ENCODE measurements at places on chromosomes 7 and 10.

DNA sequence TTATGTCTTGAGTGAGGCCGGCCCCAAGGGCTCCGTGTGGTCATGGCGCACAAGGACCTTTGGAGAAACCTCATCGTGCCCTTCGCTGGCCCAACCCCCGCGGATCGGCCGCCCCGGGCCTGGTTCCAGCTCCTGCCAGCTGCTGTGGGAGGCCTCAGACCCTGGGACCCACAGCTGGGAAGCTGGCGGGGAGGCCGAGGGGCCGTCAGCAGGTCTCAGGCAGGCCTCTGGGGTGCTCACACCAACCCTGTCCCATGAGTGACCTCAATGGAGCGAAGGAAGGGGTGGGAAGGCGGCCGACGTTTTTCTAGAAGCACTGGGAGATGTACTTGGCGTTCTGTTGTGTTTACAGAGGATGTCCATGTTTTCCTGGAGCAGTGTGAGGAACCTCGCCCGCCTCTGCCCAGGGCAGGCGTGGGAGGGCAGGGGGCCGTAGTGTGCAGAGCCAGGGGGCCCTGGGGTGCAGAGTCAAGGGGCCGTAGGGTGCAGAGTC lies 18.6 kb upstream of the ADGRA1 start:
- no peak for DNase-seq

- no peak for DNase-seq
These were observed 16.8 kb downstream of the UBE2D4 start for GRCh38 chr7:43942997-43943396.

DNA sequence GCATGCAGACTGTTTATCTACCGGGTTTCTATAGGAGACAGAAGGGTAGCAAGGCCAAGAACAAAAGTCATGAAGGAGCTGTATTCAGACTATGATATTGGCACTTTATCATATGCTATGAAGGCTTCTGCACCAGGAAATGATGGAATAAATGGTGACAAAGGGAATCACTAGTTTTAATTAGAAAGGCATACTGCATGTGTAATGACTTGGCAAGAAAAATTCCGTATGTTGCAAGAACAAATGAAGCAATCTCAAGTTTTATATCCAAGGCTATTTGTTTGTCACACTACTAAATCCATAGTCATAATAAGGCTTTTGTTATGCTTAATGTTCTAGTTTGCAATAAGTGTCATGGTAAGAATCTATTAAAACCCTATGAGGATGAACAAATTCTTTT lies 230.9 kb downstream of the ZEB1 start:
- DNase-seq, result no peak

DNA sequence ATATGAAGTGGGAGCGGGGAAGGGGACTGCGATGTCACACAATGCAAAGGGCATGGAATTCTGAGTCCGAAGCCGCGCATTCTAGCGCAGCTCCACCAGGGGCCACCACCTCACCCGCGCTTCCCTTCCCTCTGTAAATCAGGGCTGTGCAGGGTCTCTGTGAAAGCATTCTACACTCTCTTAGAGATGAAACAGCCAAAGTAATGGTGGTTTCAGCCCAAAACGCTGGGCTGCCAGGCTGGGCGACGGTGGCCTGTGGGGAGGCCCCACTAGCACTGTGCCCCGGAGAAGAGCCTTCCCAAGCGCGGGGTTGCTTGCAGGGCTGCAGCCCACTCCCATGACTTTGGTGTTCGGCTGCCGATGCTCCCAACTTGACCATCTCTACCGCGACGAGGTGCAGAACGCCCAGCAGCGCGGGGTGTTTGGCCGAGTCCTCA lies 11.4 kb downstream of the ATG9B start:
- DNase-seq, result no peak

GRCh38 chr7:156440456-156440855 lies 200.1 kb upstream of the RNF32 start:
- no peak for DNase-seq

- DNase-seq, result no peak
These were observed 1064.9 kb downstream of the NXPH1 start for GRCh38 chr7:9498303-9498702.

- no peak for DNase-seq
These were observed 38.2 kb downstream of the CDH23 start for GRCh38 chr10:71434760-71435394.

DNA sequence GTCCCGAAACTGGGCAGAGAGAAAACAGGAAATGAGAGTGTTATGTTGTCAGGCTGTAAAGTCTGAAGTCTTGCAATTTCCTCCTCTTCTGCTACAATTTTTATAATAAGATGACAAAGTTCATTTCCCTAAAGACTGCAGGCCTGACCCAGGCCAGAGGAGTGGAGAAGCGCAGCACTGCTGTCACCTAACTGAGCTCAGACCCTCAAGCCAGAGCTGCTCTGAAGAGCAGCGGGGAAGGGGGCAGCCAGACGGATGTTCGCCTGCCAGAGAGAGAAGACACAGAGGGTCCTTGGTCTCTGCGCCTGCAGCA lies 12.6 kb upstream of the AOAH start:
- DNase-seq, result no peak

- DNase-seq, result no peak
These were observed 30.4 kb downstream of the PYROXD2 start for GRCh38 chr10:98384531-98385133.

GRCh38 chr10:87092376-87092860 lies 2.2 kb downstream of the GLUD1 start:
- DNase-seq, result no peak

DNA sequence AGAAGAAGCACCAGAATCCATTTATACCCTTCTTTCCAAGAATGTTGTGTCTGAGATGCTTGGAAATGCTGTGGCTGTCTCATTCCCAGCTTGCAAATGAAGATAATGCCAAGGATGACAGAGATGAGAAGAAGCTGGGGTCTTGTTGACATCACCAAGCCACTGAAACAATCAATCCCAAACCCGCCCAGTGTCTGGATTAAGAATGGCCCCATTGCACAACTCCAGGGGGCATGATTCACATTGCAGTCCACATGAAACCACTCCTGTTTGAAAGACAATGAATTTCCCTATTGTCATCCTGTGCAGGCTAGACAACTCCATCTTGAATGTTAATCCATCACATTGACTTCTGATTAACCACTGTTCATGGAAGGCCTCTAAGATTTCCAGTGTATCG lies 28.6 kb downstream of the SORBS1 start:
- no peak for DNase-seq

GRCh38 chr7:130151591-130152492 lies 53.4 kb downstream of the TMEM209 start:
- DNase-seq, result no peak

DNA sequence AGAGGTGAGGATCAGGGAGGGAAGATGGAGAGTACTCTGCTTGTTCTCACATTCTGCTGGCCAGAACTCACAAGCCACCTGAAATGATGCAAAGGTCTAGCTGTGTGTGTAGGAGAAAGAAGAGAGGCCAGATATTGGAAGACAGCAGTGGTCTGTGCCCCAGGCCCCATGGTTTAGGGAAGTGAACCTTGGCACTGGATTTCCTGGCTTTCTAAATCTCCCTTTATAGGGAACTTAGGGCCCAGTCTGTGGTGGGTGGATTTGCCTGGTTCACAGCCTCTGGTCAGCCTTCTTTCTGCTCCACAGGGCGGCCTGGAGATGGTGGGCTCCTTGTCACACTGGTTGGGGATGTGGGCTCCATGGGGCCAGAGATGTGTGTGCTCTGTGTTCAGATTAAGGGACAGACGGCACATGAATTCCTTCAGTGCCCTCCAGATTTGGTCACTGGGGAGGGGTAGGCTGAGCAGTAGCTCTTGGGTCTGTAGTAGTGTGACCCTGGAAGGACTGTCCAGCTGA lies 9.5 kb upstream of the SH2D4B start:
- no peak for DNase-seq

DNA sequence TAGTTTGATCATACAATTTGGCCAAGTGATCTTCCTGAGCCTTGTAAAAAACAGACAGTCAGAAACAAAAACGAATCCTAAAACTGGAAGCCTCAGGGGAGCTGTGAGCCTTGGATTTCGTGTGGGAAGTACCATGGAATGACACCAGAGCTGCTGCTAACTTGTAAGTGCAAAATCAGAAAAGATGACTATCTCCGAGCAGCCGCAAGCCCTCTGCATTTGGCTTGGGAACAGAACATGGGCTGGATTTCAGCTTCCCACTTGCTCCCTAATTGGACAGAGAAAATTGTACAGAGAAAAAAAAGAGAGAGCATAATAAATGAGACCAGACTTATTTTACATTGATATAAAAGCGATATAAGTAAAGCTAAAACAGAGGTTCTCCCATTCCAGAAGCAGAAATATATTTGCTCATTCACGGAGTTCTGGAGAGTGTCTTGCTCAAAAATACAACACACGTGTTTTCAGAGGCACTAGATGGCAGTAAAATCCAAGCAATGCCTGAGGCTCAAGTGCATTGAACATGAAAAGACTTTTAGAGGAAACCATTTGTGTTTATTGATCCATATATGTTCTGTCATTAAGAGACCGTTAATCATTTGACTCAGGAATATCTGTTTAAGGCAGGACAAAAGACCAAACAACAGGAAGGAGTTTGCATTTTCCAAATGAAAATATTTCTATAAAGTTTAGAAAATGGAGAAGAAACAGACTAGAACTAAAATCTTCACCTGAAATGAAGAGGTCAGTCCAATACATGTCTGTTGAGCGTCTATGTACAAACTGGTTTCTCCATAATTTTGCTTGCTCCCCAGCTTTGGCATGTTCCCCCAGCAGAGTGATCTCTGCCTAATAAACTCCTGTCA lies 78.3 kb upstream of the SLC26A5 start:
- no peak for DNase-seq

- DNase-seq, result no peak
These were observed 875 bp upstream of the DDIT4 start for GRCh38 chr10:72272689-72273409.

- DNase-seq, result peak; percentile 27
These were observed 97.7 kb upstream of the EFCAB10 start for GRCh38 chr7:105678811-105679495.

DNA sequence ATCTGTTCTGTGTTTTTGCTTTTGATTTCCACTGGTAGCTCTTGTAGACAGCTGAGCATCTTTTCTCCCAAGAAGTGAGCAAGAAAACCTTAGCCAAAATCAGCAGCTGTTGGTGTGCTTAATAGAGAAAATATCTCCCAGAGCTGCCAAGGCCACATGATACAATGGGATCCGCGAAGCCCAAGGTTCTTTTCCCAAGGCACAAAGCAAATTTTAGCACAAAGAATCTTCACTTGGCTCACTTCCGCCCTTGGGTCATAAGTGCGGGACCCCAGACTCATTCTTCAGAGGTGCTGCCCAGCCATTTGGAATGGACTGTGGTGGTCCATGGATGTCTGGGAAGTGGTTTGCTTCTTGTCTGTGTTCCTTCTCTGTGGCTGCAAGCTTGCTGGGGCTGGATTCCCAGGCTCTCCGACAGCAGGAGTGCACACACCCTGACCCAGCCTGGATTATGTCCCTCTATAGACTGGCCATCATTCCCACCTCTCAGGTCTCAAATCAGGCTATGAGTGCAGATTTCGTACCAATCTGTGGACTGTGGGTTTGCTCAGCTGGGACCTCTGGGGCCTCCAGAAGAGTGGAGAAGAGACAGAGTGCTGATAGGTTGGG lies 93.0 kb upstream of the TMEM72 start:
- DNase-seq, result no peak

GRCh38 chr10:45000138-45000751 lies 478 bp upstream of the ZNF22 start:
- no peak for DNase-seq

- no peak for DNase-seq
These were observed 85.1 kb downstream of the SNX13 start for GRCh38 chr7:17855202-17855601.

DNA sequence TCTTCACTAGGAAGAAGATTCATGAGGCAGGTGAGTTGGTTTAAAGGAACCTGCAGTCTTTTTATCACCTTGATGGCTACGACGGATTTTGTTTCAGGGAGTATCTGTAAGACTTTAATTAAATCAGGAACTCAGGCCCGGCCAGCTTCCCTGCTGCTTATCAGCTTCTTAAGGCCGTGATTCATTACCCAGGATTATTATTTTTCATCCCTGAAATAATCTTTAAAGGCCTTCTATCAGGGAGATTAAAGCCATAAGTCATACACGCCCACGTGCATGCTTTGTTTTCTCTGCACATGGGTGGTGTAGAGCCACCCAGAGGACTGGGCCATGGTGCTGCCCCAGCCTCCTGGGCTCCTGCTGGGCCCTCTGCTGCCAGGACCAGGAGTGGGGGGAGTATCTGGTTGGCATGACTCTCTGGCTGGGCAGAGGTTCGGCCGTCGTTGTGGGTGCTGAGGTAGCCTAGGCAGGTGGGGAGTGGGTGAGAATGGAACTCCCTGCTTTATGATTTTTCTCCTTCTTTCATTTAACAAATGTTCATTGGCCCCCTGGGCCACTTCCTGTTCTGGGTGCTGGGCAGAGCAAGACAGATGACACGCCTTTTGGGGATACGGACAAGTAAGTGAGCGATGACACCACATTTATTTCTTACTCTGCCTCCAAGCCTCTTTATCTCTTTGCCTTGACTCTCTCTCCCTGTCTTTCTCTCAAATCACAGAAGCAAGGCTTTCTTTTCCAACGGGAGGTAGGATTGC lies 39.0 kb upstream of the PCBD1 start:
- DNase-seq, result no peak

DNA sequence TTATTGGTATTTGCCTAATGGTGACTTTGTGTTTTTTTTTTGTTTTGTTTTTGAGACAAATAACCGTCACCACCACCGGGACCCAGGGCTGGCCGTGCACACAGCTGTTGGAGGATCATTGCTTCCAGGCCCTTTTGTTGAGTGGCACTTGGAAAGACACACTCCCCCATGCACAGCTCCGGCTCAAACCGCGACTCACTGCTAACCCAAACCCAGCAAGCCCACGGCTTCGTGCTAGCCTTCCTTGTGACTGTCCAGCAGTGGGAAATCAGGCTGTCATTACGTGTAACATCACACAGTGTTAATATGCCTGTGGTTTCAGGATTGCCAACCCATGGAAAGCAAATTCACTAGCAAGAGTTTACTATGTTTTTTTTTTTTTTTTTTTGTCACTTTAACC lies 17.4 kb downstream of the BNIP3 start:
- no peak for DNase-seq

- no peak for DNase-seq
These were observed 87.5 kb downstream of the PLXNA4 start for GRCh38 chr7:132488634-132489302.

DNA sequence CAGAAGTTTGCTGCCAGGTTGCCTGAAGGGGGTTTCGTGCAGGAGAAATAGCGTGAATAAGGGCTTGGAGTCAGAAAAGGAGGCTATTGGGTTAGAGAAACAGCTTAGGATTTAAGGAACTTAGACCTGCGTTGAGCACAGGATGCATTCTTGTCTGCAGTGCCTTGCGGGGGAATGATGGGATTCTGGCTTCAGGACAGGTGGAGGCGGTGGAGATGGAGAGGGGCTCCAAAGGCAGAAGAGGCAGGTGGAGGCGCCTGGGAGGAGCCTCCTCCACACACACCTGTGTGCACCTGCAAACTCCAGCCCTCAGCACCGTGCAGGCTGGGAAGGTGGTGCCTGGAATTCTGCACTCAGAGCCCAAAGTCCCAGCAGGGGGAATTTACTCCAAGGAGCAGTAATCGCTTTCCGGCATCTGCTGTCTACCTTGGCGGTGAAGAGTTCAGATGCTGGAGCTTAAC lies 1.8 kb downstream of the CLIP2 start:
- no peak for DNase-seq
